NCI-H226 (cell line): ENCODE measurements at places on chromosomes 5 and 9.

DNA sequence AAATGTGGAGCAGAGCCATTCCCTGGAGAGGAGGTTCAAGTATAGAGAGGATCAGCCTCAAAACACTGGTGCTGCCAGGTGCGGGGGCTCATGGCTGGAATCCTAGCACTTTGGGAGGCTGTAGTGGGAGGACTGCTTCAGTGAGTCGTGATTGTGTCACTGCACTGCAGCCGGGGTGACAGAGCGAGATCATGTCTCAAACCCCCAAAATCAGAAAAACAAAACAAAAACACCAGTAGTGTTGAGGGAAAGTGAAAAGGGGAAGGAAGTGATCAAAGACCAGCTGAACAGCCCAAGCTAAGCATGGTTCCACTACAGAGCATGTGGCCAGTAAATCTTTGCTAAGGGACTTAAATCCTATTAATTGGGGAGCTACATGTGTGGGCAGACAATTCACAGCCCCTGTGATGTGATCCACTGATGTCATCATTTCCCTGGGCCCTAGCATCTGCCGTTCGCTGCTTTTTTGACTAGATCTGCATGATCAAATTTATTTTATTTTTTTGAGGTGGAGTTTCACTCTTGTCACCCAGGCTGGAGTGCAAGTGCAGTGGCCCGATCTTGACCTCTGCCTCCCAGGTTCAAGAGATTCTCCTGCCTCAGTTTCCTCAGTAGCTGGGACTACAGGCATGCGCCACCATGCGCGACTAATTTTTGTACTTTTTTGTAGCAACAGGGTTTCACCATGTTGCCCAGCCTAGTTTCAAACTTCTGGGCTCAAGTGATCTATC lies 2.7 kb upstream of the PCBD2 start:
- no peak for DNase-seq

DNA sequence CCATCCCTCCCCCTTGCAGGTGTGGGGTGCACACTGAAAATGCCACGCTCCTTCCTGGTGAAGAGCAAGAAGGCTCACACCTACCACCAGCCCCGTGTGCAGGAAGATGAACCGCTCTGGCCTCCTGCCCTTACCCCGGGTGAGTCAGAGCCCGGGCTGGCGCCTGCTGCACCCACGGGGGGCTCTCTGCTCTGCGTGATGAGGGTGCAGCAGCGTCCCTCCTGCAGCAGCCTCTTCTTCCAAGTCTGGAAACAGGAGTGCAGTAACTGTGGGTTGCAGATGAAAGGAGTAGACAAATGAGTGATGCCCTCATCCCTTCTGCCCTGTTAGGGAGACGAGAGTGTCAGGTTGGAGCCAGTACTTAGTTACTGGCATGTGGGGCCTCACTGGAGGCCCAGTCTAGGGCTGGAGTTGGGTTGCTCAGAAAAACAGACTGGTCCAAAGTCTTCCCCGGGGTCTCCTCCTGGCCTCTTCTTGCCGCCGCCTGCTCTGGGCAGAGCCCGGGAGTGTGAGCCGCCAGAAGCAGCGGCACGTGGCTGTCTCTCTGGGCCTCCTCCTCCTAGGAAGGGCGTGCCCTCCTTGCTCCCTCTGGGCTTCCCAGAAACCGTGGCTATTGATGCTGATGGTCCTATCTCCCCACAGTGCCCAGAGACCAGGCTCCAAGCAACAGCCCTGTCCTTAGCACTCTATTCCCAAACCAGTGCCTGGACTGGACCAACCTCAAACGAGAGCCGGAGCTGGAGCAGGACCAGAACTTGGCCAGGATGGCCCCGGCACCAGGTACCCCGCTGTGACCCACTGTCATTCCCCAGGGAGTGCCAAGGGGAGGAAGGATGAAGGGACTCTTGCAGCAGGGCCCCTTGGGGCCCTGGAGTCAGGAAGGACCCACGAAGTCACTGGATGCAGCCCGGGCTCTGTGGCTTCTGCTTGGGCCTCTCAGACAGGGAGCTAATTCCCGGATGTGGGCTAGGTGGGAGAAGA lies 8.4 kb downstream of the GFI1B start:
- no peak for DNase-seq

DNA sequence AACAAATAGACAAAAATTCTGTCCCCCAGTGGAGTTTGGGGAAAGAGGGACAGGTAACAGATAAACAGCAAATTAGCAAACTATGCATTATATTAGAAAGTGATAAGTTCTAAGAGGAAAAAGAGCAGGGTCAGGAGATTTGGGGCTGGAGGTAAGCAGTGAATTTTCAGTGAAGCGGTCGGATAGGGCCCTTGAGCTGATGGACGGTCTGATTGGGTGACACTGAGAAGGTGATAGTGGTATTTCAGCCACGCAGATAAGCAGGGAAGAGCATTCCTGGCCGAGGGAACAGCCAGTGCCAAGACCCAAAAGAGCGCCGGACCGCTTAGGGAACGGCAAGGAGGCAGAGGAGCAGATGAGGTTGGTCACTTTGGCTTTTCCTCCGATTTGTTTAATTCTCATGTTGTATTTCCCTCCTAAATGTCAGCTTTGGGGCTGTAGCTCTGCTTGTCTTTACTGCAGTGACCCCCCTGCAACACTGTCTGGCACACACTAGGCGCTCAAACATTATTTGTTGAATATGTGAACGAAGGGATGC lies 1.1 kb upstream of the PTPN3 start:
- no peak for DNase-seq

GRCh38 chr9:132543960-132544359 lies 38.4 kb upstream of the BARHL1 start:
- no peak for DNase-seq

DNA sequence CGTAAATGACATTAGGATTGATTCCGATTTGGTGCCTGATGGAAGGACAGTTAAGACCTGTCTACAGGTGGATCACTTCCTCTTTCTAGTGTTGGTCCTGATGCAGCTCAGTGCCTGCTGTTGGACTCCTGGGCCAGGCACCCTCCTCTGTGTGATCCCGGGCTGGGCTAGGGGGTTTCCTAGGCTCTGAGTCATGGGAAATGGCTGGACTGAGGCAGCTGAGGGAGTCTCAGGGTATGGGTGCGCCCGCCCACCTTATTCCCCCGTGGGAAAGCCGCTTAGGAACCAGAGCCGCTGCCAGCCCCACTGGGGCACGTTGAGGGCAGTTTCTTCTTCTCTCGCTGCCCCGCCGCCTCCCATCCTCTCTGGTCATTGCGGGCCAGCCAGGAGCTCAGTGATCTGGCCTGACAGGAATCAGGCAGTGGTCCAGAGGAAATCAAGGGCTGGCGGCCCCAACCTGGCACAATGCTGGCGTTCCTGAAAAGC lies 12.9 kb downstream of the TCF7 start:
- peak; percentile 77 for DNase-seq

- peak; percentile 12 for DNase-seq
These were observed 887.1 kb downstream of the MAT2B start for GRCh38 chr5:164392531-164392930.

- no peak for DNase-seq
These were observed 77.6 kb downstream of the C5orf15 start for GRCh38 chr5:133890776-133891280.

GRCh38 chr9:6000955-6001354 lies 14.5 kb downstream of the RANBP6 start:
- no peak for DNase-seq

GRCh38 chr5:73831066-73831465 lies 205.1 kb downstream of the ARHGEF28 start:
- no peak for DNase-seq

DNA sequence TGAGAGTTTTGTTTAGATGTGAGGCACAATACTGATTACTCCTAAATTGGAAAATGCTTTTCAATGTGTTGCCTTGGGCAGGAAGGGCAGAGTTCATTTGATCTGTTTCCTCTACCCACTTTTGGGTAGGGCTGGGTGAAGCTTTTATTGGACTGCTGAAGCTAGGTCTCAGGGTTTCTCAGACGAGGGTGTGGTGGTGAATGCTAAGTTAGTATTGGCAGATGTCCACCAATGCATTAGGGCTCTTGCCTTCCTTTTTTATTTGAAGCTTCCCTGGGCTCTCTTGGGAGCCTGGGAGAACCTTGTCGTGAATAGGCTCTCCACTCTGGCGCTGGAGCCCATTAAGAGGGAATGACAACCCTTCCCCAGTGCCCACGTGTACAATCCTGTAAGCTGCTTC lies 23.1 kb downstream of the SPTAN1 start:
- no peak for DNase-seq

DNA sequence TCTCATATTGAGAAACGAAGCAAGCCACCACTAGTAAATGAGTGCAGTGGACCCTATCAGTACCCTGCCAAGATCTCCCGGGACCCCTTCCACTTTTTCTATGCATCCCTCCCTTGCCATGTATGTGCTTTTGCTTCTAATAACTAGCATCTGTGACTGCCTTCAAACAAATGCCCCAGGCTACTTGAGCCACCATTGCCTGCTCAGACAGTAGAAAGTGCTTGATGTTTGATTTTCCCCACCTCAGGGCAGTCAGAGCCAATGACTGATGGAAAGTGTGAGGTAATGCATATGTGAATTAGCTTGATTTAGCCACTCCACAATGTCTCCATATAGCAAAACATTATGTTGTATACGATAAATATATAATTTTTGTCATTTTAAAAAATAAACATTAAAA lies 797.3 kb upstream of the ACO1 start:
- DNase-seq = no peak

DNA sequence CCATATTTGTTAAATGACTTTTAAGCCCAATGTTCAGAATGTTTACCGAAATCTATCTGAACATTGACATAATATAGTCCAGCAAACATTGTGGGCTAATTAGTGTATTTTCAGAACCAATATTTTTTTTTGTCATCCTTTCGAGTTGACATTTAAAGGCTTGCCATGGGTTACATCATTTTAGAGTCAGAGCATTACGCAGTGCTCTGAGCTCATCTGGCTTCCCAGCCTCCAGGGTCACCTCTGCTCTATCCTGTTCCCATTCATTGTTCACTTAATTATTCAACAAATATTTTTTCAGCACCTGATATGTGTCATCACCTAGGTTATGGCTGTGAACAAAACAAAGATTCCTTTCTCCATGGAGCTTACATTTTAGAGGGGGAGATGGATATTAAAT lies 80.2 kb downstream of the SREK1 start:
- no peak for DNase-seq

- DNase-seq = no peak
These were observed 67.6 kb upstream of the TBCA start for GRCh38 chr5:77843570-77844372.

DNA sequence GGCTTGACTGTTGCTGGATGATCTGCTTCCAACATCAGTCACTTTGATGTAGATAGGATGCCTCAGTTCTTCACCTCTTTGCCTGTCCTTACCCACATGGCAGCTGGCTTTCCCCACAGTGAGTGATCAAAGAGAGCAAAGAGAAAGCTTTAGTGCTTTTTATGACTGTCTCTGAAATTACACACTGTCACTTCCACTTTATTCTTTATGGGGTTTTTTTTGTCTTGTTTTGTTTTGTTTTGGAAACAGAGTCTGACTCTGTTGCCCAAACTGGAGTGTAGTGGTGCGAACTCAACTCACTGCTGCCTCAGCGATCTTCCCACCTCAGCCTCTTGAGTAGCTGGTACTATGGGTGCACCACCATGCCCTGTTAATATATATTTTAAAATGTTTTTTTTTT lies 32.4 kb upstream of the C5orf24 start:
- no peak for DNase-seq

GRCh38 chr5:158273035-158273434 lies 414.1 kb upstream of the CLINT1 start:
- no peak for DNase-seq

GRCh38 chr5:65778126-65778525 lies 56.1 kb downstream of the NLN start:
- DNase-seq = peak; percentile 26

DNA sequence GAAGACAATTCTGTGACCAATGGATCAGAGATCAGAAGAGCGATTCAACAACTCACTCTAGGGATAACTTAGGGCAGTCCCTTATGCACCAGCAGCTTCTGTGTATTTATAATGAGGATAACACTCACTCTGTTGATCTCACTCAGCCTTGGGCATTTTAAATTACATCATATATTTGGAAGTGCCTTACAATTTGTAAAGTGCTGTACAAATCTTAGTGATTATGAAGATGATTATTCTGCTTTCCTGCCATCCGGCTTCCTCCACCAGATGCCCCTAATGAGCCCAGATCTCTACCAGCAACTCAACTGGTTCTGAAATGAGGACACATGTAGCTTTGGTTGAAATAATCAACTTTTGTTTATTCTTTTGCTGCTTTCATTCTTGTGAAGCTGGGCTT lies 105.3 kb downstream of the PCSK1 start:
- peak; percentile 22 for DNase-seq

DNA sequence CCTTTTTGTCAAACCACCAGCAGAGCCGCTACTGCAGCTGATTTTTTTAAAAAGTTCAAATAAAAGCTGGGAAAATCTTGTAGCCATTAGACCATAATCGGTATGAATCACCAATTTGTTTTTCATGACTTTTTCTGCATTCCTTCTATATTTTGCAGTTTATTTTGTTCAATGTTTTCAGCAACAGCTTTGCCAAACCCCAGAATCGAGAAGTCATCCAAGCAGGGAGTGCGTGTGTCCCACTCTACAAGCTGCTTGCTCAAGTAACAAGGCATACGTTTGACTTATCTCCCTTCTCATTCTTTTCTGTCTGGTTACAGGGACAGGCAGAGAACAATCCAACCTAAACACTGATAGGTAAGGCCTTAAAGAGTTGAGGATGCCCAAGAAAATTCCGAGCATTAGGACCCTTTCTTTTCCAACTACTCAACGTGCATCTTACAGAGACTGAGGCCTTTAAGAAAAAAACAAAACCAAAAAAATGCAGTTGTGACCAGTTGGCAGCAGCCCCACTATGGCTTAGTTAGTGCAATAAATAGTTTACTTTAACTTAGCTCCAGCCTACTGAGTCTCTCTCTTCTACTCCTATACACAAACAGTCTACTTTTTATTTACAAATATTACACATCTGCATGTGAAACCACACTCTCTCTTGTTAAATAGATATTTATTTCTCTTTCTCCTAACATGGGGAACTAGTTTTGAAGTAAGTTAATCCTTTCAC lies 134.7 kb upstream of the SLIT3 start:
- no peak for DNase-seq
